Gastrocnemius medialis (tissue), 4 donors: ENCODE measurements at places on chromosomes 4 and X.

- DNase-seq = no peak
Measured at GRCh38 chrX:42096265-42096920, 173.0 kb upstream of the CASK start.

DNA sequence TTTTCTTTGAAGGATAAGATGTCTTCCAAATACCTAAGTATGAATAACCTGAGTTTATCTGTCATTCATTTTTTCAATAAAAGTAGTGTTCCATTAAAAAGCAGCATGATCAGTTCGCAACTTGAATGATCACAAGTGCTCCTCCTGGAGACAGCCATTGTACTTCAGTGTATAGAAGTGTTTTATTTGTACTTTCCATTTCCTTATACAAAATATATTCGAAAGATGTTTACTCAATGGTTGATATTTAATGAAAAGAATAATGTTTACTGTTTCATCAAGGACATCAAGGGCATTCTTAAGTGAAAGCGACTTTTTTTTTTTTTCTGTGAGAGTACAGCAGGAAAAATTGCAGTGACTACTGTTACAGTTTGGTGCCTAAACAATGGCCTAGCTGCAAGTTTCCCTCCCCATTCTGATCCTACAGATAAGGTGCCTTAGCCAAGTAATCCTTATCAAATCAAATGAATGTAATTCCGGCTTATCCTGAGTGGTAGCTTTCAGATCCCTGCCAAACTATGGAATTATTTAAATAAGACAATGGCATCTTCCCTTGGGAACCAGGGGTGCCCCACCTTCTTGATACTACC, 69.0 kb upstream of the IL15 start:
- DNase-seq = no peak

- DNase-seq = no peak
Measured at GRCh38 chr4:15436513-15436912, 8.7 kb downstream of the C1QTNF7 start.

GRCh38 chrX:20237864-20238263, 28.8 kb downstream of the RPS6KA3 start:
- DNase-seq = no peak

GRCh38 chrX:96861218-96861617, 22.5 kb upstream of the RPA4 start:
- DNase-seq = no peak

DNA sequence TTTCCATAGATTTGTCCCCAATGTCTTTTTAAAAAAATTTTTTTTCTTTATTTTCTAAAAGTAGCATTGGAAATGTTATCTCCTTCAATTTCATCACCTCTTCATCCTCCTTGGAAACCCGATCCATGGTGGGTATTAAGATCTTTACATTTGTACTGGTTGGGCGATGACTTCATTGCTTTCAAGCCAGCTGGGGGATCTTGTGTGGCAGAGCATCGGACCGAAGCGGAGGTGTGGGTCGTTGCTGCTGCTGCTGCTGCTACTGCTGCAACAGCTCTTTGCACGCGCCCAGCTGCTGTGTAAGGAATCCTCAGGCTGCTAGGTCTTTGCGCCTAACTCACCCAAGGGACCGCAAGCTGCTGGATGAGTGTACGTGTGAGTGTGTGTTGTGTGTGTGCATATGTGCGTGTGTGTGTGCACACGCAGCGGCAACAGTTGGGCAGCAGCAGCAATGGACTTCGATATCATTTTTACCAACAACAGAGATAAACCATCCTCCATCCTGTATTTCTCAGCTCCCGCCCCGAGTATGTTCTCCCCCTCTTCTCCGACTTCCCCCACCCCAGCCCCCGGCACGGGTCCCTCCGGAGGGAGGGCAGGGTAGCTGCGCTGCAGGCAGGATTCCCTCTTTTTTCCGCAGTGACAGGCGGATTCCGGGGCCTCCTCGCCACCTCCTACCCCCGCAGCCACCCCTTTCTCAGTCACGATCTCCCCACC, 768 bp upstream of the CDKL5 start:
- no peak for DNase-seq

- DNase-seq = no peak
Measured at GRCh38 chrX:97326456-97326855, 442.7 kb downstream of the RPA4 start.

- no peak for DNase-seq
Measured at GRCh38 chr4:133856731-133857355, 344.7 kb downstream of the PABPC4L start.

- DNase-seq = no peak
Measured at GRCh38 chr4:89000844-89001360, 56.1 kb downstream of the FAM13A start.

- no peak for DNase-seq
Measured at GRCh38 chr4:80419946-80420345, 84.4 kb downstream of the CFAP299 start.

DNA sequence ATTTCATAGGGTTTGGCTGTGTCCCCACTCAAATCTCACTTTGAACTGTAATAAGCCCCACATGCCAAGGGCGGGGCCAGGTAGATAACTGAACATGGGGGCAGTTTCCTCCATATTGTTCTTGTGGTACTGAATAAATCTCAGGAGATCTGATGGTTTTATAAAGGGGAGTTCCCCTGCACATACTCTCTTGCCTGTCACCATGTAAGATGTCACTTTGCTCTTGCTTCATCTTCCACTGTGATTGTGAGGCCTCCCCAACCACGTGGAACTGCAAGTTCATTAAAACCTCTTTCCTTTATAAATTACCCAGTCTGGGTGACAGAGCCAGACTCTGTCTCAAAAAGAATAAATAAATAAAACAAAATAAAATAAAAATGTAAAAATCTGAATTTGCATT, 95.9 kb downstream of the PDS5A start:
- DNase-seq = no peak

DNA sequence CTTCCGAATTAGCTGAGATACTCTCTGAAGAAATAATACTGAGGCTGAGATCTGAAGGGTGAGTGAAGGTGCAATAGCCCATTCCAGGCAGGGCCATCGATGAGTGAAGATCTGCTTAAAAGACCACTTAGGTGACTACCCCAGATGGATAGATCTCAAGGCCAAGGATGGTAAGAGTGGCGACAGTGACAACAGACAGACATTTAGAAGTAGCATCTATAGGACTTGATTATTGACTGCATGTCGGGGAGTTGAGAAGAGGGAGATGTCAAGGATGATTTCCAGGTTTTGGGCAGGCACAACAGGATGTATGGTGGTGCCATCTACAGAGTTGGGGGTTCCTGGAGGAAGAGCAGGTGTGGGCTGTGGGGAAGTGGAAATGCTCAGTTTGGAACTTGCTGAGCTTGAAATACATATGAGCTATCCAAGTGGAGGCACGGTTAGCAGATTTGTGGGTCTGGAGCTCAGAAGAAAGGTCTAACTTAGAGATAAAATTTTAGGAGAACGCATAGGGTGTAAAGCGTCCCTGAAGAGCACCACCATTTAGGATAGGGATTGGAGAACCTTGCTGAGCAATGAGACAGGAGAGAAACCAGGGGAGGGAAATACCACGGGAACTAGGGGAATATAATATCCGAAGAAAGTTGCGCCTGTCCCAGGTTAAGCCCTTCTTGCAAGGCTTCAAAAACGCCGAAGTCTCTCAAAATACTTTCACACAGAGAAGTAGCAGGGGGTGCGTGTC, 688 bp downstream of the UFSP2 start:
- DNase-seq = no peak

DNA sequence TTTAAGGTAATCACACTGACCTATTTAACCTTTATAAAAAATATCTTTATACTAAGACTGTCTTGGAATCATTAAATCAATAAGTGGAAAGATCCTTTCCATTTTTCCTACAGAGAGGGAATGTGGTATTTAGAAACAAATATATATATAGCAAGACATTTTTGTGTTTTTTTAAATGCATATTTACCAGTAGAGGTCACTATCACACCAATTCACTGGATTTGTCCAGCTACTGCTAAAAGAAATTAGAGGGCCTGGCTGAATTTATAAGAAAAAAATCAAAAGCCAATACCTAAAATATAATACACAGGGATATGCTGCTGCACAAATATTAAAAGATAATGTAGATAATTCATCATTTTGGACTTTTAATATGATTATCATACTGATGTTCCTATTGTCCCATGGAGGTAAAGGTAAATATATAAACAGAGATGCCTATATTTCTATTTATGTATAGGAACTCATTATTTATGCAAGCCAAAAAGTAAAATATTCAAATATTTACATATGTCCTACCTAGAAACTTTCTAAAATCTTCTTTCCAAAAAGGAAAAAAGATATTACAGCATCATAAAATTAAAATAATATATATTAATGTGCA, 69.5 kb downstream of the PDE5A start:
- DNase-seq = no peak

DNA sequence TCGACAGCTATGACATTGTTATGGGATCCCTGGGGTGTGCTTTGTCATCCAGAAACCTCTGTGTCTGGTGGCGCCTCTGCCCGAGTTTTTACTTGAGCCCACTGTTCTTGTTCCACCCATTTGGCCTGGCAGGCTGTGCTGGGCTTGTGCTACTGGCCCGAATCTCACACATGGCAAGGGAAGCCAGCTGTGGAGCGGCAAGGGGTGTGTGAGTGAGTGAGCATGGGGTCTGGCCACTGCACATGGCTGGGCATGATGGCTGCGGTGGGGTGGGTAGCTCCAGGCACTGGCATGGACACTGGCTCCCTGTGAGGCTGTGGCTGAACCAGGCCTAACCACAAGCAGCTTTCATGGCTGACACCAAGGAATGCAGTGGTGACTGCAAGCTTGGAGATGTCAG, 89.2 kb downstream of the DACH2 start:
- no peak for DNase-seq

GRCh38 chrX:19162851-19163250, 40.6 kb upstream of the ADGRG2 start:
- no peak for DNase-seq
